ENCODE measurements at places on chromosomes 13 and 19.

DNA sequence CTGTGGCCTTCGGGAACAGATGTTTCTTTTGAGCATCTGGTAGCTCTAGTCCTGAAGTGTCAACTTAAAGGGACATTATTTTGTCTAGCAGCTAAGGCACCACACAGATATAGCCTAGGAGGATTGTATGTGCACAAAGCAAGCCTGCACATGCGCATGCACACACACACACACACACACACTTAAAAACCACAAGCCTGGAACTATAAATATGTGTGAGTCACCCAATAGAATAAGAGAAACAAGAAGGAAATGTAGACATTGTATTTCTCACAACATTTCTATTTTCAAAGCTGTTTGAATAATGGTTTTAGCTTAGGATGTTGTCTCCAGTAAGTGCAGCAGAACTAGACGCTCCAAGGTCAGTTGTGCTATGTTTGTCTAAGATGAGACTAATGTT lies 516.5 kb downstream of the SUCLA2 start:
- DNase-seq, result no peak

DNA sequence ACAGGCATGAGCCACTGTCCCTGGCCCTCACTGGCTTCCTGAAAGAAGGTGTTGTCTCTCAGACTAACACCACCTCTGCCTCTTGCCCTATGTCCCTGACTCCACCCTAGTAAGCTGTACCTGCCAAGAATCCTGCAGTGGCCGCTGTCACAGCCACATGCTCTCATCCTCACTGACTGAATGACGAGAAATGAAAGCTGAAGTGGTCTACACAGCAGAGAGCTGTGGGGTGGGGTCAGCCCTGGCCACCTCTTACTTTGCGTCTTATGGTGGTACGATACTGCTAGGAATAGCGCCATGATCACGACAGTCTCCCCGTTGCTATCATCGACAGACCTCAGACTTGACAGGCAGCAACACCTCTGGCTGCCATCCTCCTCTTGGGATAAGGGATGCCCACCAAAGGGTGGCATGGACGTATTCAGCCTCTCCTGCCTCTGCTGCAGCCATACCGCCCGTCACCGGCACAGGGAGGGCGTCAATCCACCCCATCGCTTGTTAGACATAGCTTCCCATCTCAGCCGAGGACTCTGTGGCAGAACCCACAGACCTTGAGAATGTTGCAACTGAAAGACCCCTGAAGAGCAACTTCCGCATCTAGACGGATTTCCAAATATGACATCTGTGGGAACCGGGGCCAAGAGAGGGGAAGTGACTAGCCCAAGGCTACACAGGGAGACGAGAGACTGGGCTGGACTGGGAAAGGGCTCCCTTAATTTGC lies 809 bp downstream of the MYO1F start:
- no peak for DNase-seq

- peak; percentile 66 for DNase-seq
Observed at GRCh38 chr13:46179491-46179908, 2.5 kb downstream of the LCP1 start.

GRCh38 chr13:51449018-51449417 lies 3.8 kb downstream of the INTS6 start:
- DNase-seq, result no peak

- no peak for DNase-seq
Observed at GRCh38 chr19:35993923-35994598, 927 bp upstream of the SDHAF1 start.

DNA sequence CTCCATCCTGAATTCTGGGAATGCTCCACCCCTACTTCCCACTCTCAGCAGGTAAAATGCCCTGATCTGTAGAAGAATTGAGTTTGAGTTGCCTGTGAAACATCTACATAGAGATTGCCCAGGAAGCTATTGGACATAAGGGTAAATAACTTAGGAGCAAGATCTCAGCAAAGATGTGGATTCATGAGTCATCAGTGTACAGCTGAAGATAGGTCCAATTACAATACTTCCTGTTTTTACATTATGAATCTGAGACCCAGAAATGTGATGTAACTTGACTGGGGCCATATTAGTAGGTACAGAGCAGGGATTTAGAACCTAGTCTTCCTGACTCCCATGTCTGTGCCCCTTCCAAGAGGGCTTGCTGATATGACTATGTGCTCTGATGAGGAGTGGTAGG lies 79.4 kb upstream of the FNDC3A start:
- no peak for DNase-seq
